ENCODE measurements at places on chromosomes 1 and 21.

DNA sequence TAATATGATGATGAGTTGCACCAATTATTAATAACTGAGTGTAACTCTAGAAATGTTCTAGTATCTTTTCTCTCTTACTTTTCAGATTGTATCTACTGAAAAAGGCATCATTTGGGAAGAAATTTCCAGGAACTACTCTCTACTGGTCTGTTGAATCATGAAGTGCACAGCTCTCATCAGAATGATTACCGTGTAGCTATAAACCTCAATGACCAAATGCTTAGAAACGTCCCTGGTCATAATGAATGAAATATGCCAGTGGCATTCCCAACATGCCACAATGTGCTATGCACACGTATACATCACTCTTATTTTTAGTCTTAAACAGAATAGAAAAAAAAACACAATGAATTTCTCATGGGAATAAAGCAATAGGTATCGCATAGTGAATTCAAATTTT is 534.3 kb upstream of the OLFM3 start:
- DNase-seq: no peak

- no peak for DNase-seq
Observed at GRCh38 chr1:5977494-5978444, 14.5 kb downstream of the NPHP4 start.

DNA sequence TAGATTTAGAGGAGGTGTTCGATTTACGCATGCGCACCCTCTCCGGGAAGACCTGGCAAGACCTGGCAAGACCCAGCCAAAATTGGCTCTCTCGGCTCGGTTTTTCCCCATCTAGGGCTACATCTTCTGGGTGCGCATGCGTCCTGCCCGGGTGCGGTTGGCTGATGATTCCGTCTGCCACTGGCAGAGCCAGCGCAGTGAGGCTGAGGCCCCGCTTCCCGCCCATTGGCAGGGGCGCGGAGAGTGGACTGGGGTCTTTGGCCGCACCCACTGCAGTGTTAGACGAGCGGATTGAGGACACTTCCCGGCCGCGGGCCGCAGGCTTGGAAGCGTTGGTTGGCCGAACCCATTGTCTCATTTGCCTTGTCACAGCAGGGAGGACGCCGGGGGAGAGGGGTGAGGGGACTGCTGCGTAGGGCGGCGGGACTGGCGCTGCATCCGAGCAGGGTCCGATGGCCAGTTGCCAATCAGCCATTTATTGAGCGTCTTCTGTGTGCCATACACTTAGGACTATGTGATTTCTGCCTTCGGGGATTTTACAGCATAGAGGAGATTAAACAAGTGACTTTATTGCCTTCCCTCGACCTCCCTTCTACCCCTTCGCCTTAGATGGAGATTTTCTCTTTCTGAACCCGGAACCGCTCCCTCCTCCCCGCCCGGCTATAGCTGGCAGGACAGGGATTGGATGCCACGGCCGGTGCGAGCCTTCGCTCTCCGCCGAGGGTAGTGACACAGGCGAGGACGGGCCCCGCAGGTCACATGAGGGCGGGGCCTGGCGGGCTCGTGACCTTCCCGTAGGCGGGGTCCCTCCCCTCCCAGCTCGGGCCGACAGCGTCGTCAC is 43.7 kb downstream of the MEF2D start:
- peak; percentile 99 for DNase-seq

DNA sequence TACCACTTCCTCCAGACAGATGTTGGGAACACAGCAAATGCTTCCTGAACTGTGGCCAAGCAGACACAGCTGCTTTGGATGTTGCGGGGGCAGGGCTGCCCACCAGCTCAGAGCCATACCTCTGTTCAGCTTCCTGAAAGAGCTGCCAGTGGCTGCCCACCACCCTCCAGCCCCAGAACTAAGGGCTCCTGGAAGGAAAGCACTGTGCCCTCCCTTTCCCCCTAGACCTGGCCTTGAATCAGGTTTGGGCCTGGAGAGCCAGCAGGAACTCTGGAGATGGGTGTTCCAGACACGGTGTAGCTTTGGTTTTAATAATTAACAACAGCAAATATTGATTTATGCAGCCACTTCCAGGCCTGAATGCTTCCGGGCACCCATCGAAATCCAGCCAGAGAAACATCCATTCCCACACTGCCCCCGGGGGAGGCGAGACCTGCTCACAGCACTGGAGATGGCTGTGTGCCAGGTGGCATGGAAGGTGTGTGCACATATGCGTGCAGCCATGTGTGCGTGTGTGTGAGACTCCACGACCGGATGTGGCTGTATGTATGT is 45.7 kb downstream of the RAP1GAP start:
- DNase-seq: no peak

DNA sequence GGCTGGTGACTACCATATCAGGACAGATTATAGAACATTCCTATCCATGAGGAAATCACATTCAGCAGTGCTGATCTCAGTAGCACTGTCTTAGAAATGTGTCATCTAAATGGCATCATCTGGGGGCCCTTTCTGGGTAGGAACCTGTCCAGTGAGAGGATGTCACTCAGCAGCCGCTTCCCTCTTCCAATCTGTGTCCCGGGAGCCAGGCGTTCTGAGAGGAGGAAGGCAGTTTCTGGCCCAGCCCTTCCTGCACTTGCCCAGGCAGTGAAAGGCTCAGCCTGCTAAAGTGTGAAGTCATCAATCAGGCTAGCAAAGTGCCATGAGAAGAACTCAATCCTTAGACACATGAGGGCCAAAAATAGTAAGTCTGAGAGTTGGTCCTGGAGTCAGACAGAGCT is 25.6 kb downstream of the RAB4A start:
- peak; percentile 87 for DNase-seq

DNA sequence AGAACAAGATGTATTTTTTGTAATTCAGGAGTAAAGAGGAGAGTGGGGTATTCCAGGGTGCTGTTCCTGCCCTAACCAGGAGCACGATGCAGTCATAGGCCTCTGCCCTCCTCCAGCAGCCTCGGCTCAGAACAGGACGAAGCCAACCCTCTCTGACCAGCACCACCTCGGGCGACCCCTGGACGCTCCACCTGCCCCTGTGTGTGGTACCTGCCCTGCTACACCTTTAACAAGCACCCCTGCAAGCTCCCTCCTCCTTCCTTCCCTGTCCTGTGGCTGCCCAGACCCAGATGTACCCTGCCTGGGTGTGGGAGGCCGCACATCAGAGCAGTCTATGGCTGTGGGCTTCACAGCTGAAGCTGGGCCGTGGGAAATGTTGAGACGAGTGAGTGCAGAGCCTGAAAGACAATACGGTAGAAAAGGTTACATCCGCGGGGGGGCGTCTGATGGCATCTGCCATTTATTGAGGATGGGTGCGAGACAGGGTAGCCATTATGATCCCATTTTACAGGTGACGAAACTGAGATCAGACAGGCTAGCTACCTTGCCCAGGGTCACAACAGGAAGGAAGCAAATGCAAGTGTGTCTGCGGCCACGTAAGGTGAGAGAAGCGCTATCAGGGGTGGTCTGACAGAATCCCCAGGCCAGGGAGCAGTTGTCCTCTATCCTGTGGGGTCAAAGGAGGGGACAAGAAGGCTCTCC is 4.6 kb downstream of the ERG start:
- no peak for DNase-seq

DNA sequence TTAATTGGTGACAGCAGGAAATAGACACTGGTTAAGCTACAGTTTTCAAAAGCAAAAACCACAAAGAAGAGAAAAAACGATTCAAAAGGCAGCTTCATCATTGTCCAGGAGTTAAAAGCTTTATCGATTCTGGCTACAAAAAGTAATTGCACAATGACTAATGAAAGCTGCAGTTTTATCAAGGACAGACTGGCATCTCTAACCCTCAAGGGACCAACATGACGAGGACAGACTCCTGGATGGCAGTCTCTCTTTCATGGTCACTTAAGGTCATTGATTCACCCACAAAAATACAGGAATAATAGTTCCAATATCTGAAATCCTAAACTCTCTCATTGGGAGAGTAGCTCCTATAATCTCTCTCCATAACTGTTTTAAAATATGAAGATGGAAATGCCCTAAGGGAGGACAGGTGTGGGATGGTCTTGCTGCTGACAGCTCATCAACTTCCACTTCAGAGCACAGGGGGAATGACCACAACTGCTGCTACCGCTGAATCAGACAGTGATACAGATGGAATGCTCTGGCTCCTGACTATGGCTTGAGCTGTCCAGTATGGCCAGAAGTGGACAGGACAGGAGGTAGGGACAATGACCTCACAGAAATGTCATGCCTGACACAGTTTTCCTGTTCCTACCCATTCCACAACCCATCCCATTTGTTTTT is 17.4 kb upstream of the CPLANE2 start:
- peak; percentile 33 for DNase-seq

All from foreskin fibroblast (primary cell).